Memory B cell (primary cell): ENCODE measurements at places on chromosomes 7 and 10.

DNA sequence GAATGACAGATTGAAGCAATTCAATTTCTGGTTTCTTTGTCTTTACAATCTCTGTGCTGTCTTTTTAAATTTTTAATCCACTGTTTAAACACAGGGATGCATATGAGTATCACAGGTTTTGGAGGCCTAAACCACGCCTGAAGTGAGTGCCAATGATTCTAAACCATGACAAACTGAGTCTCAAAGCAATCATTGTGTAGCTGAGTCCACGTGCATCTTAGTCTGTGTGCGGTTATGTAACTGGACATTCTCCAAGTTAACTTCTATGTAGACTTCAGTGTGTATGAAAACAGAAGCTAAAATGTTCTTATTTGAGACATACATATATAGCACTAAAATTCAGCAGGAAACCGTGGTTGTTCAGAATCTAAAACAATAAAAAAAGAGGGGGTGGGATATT is 79.3 kb upstream of the ST8SIA6 start:
- DNase-seq: no peak

DNA sequence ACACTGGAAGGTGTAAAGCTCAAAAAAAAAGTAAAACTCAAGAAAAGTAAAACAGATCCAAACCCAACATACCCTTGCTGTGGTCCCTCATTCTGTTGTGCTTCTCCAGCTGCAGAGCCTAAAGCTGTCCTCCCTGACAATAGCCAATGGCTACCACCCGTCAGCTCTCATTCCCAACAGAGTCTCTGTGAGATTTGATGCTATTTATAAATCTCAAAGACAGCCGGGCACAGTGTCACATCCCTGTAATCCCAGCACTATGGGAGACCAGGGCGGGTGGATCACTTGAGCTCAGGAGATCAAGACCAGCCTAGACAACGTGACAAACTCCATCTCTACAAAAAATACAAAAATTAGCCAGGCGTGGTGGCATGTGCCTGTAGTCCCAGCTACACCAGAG is 116.0 kb downstream of the KMT2E start:
- no peak for DNase-seq

DNA sequence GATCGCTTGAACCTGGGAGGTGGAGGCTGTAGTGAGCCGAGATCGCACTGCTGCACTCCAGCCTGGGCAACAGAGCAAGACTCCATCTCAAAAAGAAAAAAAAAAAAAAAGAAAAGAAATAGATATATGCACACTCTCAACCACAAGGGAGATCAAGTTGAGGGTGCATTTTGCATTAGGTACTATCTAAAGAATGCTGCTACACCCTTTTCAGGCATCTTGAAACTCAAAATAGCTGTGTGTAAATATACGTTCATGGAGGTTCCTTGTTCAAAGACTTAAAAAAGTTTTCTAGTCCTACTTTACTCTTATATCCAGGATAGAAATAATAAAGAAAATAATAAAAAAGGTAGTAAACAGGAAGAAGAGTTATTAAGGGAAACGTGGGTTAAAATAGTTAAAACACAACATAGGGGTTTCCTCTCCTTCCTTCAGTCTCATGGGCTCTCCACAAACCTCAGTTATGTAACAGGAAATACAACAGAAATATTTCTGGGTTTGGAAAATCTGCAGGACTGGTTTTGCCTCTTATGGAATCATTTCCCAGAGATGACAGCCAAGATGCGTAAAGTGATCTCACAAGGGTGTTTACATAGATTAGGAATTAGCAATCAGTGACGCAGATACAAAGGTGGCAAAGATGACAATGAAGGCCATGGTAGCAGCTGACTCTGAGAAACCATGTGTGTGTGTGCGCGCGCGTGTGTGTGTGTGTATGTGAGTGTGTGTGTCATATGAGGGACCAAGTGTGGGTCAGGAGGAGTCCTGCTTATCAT is 15.1 kb downstream of the STEAP4 start:
- no peak for DNase-seq

DNA sequence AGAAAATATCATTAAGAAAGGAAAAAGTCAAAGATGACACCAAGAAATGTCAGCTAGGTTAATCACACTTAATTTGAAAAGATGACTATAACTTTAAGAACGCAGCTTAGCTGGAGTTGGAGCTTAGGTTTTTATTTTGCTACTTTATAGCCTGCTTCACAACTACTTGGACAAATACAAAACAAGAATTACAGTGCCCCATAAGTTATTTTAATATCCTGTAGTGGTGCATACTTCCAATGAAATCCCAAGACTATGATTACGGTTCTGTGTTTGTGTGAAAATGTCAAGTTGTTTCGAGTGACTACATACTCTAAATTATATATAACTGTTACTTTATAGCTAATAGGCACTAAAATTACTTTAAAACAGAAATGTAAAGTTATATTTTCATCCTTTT is 244.6 kb upstream of the MGMT start:
- no peak for DNase-seq

- peak; percentile 21 for DNase-seq
Observed at GRCh38 chr7:38105874-38106483, 72.1 kb upstream of the STARD3NL start.

GRCh38 chr7:77797734-77798393 is 370 bp downstream of the TMEM60 start:
- DNase-seq: no peak

GRCh38 chr7:105703207-105703930 is 122.1 kb upstream of the EFCAB10 start:
- DNase-seq: no peak

DNA sequence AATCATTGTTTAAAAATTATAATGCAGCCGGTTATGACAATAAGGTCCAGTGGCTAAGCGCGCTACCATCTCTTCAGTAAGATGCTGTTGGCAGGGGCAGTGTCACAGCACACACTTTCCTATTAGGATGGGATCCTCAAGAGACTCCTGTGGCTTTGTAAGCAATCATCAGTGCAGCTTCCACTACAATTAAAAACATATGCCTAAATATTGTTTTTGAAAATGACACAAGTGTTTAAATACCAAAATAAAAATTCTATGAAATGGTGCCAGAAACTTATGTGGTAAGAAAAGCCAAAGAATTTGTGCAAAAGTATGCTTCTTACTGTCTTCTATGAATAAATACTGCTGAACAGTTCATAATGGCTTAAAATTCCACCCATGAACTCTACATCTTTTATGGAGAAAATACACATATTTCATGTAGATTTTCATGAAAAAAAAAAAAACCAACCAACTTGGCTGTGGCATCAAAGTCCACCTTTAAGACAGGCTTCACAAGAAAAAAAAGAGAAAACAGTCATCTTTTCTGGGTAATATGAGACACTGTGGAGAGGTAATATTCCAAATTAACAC is 132.8 kb downstream of the SEMA3C start:
- DNase-seq: no peak

DNA sequence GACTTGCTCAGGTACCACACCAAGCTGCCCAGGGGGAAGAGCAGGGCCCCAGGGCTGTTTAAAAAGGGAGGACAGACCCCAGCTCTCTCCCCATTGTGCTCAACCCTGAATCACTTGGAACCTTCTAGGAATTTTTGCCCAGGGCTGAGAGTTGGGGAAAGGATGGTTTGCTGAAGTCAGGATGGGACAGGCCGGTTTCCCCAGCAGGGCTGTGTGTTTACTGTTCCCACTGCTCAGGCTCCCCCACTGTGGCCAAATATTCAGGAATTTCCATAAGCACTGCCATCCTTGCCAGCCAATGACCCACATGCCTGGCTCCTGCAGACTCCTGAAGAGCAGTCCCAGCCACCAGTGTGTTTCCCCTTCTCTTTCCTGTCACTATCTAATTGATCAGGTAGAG is 120.7 kb downstream of the WDFY4 start:
- no peak for DNase-seq

GRCh38 chr10:279655-280054 is 144.4 kb downstream of the ZMYND11 start:
- no peak for DNase-seq

DNA sequence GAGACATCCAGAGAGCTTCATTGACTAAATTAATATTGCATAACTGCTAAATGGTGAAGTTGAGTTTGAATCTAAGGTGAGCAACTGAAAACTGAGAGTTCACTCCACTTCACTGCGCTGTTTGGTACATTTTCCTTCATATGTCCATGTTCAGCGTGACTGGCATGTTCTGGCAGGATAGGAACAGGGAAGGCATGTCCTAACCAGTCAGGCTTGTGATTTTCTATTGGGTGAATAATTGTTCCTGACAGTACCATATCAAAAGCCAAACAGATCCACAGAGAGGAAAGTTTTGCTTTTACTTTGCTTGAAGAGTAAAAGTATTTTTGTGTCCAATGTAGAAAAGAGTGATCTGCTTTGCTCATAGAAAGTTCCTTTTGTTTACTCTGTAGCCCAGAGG is 53.2 kb downstream of the WDFY4 start:
- DNase-seq: no peak

GRCh38 chr7:42238709-42239366 is 1.8 kb upstream of the GLI3 start:
- DNase-seq: no peak

DNA sequence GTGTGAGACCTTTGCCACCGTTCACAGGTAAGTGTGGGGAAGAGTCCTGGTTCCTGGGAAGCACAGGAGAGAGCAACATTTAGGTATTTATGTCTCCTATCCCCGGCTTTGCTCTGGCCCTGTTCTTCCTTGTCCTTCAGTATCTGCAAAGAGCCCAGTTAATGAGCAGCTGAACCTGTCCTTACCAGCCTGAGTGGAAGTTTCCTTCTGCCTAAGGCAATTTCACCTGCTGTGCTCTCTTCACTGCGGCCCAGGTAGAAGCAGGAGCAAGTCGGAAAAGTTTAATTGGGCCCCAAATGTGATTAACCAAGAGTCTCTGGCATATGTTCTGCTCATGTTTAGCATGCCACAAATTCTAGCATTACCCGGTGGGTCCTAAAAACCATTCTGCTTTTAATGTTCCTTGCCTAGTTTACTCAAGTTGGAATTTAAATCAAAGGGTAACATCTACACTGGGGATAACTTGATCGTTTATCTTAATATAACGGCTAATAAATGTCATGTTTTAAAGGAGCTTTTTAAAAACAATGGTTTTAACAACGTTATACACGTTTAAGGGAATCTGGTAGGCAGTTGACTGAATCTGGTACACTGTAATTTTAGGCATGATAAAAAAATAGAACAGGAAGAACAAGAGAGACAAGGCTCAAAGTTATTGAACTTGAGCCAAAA is 817.1 kb downstream of the TYW1 start:
- no peak for DNase-seq

DNA sequence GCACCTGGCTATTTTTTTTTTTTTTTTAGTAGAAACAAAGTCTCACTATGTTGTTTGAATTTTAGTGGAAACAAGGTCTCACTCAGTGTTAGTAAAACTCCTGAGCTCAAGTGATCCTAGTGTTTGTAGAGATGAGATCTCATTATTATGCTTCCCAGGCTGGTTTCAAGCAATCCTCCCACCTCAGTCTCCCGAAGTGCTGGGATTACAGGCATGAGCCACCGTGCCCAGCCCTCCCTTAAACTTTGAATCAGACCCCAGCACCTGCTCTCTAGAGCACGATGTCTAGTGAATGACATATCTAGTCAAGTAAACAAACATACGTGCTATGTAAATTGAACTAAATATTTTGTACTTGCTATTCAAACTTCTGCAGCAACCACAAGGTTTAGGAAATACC is 105.6 kb upstream of the MYO3A start:
- no peak for DNase-seq

- DNase-seq: no peak
Observed at GRCh38 chr10:121553511-121554264, 44.6 kb downstream of the FGFR2 start.

DNA sequence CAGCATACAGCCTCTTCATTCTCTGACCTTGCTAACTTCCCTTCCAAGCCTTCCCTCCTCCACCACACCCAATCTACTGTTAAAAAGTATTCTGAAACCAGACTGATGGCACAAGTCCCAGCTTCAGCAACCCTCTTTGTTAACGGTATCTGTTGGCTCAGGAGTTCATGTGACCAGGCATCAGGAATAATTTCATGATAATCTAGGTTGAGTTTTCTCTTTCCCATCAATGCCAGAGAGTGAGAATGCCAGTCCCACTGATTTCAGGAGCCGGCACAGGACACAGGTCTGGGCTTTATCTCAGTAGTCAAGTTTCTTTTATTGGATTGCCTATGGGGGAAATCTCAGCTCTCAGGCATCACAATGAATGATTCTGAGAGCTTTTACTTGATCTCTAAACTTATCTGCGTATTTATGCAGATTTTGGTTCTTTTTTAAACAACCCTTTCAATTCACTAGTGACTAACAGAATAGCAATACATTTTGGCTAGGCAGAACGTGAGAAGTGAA is 231.0 kb upstream of the LYZL1 start:
- no peak for DNase-seq

- DNase-seq: no peak
Observed at GRCh38 chr10:14836208-14836607, 1.6 kb downstream of the CDNF start.

DNA sequence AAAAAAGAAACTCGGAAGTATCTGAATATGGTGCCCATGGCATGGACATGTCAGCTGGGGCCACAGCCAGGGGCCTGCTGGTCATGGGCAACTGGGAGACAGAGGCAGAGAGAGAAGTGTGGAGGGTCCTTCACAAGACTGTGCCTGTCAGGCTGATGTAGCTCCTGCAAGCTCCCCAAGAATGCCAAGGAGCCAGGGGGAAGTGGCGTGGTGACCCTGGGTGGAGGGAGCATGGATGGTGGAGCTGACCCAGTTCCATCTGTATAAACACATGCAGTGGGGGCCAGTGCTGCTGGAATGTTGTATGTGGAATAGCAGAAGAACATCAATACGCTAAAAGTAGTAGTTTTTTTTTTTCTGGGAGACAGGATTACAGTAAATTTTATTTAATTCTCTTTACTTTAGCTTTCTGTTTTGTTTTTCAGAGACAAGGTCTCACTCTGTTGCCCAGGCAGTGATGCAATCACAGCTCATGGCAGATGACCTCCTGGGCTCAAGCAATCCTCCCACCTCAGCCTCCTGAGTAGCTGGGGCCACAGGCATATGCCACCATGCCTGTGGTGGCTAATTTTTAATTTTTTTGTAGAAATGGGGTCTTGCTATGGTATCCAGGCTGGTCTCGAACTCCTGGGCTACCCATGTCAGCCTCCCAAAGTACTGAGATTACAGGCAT is 10.5 kb upstream of the ZMIZ2 start:
- no peak for DNase-seq

GRCh38 chr10:124417895-124418725 is 613 bp downstream of the OAT start:
- peak; percentile 25 for DNase-seq

- peak; percentile 59 for DNase-seq
Observed at GRCh38 chr10:113854013-113854760, at the start of the genes DCLRE1A and NHLRC2. Gene DCLRE1A, minus strand, starts transcription at chr10:113854082. Its CDS starts 900 bp downstream, at chr10:113853182. Gene NHLRC2, plus strand, starts transcription at chr10:113854661. Its CDS starts 212 bp downstream, at chr10:113854873.

DNA sequence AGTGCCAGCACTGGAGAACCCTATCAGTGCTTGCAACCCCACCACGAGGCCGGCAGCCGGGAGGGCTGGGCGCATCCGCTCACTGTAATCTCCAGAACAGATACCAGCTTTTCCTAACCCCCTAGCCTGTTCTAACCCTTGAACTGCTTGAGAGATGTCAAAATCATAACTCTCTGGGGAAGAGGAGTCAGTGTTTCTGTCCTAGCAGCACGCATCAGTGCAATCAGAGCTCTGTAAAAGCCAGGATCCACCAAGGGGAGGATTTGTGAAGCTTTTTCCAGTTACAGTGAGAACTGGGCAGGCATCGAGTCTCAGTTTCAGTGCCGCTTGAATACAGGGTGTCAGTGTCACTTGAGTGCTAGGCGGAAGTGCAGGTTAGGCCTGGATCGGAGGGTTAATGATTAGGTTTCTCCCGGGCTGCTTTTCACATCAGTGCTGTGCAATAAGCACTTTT is 104.5 kb upstream of the INSYN2A start:
- no peak for DNase-seq
